ENCODE measurements at places on chromosomes 5 and 9.

GRCh38 chr9:16293610-16294009 lies 576.9 kb downstream of the BNC2 start:
- no peak for DNase-seq

GRCh38 chr9:109619310-109619709 lies 121.2 kb upstream of the PTPN3 start:
- DNase-seq = no peak

GRCh38 chr5:143229896-143230675 lies 173.4 kb downstream of the NR3C1 start:
- no peak for DNase-seq

- DNase-seq = no peak
Observed at GRCh38 chr5:54718656-54719055, 201.1 kb downstream of the SNX18 start.
